ENCODE measurements at places on chromosomes 7 and 10.

- DNase-seq = no peak
Observed at GRCh38 chr7:88357781-88358525, 51.3 kb upstream of the STEAP4 start.

DNA sequence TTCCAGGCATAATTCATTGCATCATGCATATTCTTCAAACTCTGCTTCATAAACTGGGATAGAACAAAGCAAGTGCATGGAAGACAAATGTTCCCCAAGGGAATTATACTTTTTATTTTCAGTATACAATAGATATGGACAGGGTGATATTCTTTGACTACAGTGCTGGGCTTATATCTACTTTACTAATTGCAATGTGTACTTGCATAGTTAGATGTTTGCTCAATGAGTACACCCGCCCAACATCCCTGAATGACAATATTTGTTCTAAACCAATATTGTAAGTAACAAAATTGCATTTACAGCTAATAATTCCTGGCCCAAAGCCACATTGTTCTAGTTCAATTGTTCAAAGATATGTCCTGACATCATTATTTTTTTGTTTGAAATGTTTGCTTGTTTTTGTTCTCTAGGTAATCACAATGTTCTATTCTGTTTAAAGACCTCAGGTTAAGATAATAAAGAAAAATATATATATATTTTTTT, 171.4 kb downstream of the PTN start:
- no peak for DNase-seq

DNA sequence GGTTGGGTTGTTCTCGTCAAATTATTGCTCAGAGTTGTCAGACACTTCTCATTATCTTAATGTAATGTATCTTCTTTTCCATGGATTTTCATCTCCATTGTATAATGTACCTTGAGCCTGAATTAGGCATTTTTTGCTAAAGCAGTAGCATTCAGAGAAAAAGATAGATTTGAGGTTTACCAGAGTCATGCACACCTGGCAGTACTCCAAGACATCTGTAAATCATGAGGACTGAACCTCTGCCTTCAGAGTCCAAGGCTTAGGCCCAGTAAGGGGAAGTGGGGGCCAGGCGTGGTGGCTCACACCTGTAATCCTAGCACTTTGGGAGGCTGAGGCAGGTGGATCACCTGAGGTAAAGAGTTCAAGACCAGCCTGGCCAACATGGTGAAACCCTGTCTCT, 624.3 kb upstream of the MBL2 start:
- DNase-seq = no peak

DNA sequence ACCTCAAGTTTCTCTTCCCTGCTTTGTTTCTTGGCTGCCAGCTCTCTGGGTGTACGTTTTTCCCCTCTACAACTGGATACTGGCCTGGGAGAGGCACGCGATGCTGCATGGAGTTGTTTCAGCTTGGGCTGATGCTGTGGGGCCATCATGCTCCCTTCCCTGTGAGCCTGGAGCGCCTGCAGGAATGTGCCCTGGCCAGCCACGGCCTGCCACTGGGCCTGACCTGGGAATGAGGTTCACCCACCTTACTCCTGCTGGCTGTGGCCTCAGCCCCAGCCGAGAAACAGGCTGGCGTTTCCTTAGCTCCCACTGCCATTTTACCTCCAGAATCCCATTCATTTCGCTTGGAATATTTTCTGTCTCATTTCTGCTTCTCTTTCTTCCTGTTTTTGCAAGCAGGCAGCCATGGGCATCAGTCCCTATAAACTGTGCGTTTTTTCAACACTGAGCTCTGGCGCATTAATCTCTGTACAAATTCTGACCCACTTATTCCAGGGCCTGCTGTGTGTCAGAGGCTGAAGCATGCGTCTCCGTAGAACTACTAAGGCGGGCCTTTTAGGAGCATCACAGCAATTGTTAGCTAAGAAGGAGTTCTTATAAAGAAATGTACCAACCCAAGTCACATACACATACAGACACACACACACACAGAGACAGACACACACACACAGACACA, 57.9 kb downstream of the GATA3 start:
- DNase-seq = no peak

DNA sequence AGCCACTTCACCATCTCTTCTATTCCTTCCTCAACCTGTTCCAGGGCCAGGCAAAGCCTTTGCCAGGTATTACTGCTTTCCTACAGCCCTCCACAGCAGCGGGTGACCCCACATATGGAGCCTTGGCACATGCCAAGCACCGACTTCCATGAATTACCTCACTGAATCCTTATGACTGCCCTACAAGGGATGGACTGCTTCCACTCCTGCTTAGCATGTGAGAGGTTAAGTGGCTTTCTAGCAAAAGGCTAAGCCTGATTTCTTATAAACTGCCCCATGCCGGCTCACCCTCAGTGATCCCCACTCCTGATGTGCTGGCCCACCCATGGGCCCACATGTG, 44.0 kb upstream of the PDLIM1 start:
- DNase-seq = no peak

- no peak for DNase-seq
Observed at GRCh38 chr10:130929422-130930325, 381.8 kb downstream of the TCERG1L start.

- DNase-seq = no peak
Observed at GRCh38 chr10:34861293-34862021, 46.4 kb upstream of the PARD3 start.

DNA sequence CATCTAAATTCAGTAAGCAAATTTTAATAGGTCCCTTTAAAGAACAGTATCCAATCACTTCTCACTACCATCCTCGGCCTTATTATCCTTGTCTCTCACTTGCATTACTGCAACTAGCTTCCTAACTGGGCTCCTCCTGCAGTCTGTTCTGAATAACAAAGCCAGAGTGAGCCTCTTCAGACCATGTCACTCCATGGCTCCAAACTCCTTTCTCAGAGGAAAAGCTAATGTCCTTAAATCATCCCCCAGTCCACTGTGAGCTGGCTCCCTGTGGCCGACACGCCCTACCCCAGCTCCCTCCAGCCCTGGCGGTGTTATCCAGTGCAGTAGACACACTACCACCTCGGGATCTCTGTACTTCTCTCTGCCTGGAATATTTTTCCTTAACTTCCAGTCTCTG, 80.0 kb downstream of the EPC1 start:
- DNase-seq = no peak

DNA sequence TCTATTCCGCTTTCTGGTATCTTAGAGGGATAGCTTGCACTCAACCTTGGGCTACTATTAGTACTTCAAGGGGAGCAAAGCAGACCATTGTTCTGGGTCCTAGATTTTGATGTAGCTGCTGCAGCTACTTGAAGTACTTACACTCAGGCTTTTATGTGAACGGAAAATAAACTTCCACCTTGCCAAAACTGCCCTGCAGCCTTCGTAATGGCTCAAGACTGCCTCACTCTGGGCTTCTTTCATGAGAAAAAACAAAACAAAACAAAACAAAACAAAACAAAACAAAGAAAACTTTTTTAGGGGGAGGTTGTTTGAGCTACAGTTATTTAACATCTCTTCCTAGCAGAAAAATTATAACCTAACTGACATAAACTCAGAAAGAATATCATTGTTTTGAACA, 19.4 kb upstream of the EPHB6 start:
- no peak for DNase-seq

- DNase-seq = no peak
Observed at GRCh38 chr7:43461349-43462024, 121.4 kb upstream of the STK17A start.

- no peak for DNase-seq
Observed at GRCh38 chr7:107958764-107959526, 44.0 kb downstream of the LAMB1 start.

- no peak for DNase-seq
Observed at GRCh38 chr7:4189131-4189570, 492.9 kb upstream of the FOXK1 start.

- DNase-seq = no peak
Observed at GRCh38 chr7:34044734-34045353, 139.5 kb downstream of the BMPER start.

DNA sequence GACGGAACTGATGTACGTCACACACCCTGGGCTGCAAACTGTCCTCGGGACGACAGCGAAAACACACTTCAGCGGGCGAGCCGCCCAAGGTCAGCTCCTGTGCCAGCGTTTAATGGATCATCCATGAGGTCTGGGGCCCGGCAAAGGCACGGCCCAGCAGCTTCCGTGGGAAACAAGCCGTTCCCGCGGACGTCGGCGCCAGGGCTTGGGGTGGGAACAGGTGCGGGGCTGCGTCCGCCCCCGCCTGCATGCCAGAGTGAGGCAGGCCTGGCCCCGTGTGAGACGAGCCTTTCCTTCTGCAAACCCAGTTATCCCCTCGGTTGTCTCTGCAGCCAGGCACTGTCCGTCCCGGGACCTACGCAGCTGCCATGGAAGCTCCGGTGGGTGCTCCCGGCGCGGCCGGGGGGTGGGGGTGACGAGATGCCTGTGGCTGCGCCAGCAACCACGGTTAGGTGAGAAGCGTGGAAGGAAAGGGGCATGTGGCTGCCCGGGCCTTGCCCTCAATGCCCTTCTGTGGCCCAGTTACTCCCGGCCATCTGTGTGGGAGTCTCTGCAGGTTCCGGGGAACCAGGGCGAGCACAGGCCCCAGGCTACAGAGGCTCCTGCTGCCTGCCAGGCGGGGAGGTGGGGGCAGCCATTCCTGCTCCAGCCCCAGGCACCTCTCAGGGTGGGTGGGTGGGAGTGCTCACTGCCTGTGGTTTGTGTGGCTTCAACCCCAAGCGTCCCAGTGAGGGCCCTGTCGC, 42.2 kb upstream of the PDGFA start:
- DNase-seq = no peak

- no peak for DNase-seq
Observed at GRCh38 chr10:4763960-4764428, 62.0 kb upstream of the AKR1E2 start.

GRCh38 chr10:78502210-78502936, 468.7 kb downstream of the RPS24 start:
- no peak for DNase-seq

DNA sequence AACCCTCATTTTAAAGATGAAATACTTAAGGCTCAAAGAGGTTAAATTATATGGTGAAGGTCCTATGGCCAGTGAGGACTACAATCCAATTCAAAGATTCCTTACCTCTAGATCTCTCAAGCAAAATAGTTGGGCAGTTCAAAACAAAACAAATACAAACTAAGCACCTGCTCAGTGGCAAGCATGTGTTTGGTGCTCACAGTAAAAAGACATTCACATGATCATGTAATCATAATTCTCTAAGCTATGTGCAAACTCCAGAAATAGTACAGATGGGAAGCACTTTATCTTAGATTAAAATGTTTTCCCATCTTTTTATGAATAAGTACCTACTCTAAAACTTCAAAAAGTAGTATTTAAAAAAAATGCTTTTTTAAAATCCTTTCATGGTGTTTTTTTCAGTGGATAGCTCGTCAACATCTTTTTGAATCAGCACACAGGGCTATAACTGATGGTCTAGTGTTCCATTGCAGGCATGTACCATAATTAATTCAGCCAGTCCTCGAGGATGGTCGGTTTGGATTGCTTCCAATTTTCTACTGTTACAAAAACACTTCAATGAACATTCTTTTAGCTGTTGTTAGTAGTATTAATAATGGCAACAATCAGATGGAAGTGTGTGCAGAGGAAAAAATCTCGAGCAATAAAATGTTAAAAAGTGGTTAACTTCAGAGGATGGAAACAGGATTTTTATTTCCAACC, 58.4 kb downstream of the CHCHD3 start:
- no peak for DNase-seq

GRCh38 chr10:121526801-121527221, 71.4 kb downstream of the FGFR2 start:
- DNase-seq = no peak

DNA sequence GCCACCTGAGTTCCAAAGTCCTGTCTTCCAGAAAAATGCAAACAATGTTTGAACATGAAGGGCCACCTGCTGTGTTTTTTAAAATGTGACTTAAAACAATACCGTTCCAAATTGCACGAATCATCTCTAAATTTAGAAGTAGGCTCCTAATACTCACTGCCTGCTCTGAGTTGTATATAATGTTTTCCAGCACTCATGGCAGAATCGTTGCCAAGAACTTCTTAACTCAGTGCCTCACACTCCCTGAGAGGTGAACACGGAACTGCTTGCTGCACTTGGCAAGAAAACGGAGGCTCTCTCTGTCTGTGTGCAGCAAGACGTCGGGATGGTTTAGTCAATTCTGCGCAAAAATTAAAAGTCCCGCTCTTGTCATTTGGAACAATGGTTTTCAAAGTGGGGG, 757.3 kb upstream of the AUTS2 start:
- DNase-seq = no peak

DNA sequence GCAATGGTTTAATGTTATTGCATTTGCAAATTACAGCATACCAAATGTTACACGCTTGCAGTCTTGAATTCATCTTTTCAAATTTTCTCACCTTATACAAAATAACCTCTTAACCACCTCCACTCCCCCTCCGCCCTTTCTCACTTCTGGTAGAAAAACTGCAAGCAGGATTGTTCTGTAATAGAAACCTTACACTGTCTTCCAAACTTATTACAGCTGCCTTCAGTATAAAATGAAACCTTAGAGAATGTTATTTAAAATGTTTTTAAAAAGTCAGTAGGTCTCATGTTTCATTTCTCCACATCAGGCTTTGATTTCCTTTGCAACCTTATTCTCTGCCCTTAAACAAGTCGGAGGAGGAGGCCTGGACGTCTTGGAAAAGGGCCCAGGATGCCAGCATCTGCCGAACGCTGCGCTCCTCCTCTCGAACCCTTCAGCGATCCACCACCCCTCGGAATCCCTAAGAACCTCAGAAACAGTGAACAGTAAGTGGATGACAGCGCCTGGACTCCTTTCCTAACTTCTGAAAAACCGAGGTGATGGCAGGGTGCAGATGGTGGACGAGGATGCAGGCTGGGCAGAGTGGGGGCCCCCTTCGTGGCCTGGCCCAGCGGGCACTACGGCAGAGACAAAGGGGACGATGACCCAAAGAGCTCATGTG, 74.0 kb downstream of the FGFR2 start:
- no peak for DNase-seq

- DNase-seq = no peak
Observed at GRCh38 chr10:21520509-21520908, 5.0 kb downstream of the SKIDA1 start.

DNA sequence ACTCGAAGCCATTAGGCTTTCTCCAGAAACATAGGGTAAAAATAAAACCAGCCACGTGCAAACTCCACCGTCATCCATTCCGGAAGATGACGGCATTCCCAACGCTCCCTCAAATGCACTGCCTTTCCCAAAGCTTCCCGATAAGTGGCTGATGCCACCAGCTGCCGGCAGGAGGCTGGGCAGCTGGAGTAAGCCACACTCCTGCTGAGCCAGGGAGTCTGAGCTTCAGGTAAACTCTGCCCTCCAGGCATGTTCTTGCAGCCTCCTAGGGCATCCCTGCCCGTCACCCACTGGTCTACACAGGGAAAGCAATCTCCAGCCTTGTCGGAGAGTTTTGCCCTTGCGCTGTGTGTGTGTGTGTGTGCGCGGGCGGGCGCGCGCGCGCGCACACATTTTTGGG, 40.5 kb upstream of the TMEM273 start:
- DNase-seq = no peak

GRCh38 chr10:17626656-17627055, 9.5 kb upstream of the HACD1 start:
- DNase-seq = no peak
